ENCODE measurements at places on chromosomes 2 and 18. TPM values are rescaled to one million over a fixed set of nuclear protein-coding genes. Genes with fewer than 3 reads are reported as not detected.
A peak's percentile ranks its signal among the peaks of the same experiment; 100 is the strongest.

Gene AGXT
- not detected for total RNA-seq

GRCh38 chr2:40955042-40955441 lies 503.2 kb upstream of the SLC8A1 start:
- no peak for DNase-seq

Gene TMEM37
- total RNA-seq = not detected

DNA sequence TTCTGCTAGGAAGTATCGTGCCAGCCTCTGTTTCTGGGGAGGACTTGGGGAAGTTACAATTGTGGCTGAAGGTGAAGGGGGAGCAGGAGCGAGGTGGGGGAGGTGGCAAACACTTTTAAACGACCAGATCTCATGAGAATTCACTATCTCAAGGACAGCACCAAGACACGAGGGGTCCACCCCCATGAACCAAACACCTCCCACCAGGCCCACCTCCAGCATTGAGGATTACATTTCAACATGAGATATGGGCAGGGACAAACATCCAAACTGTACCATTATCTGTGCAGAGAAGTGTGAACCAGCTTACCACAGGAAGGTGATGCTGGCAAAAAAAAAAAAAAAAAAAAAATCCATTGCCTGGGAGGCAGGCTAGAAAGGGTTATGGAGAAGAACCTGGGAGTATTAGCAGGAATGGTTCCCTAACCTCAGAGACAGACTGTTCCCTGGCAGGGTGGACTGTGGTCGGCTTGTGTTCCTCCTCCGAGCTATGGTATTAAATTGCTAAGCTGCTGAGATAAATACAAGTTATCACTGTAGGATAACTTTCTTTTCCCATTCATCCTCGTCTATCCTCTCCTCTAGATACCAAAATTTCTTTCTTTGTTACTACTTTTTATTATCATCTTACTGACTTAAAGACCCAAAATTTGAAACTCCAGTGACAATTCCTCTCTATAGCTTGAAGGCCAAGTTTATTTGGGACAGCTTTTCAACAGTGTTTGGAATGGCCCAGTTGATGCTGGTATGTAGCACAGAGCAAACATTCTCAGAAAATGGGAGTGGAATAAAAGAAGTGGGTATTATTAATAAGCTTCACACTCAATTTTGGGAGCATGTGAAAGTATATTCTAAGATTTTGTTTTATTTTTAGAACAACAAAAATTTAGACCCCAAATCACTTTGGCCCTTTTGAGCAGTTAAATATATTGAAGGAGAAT lies 73.7 kb upstream of the MAP3K20 start:
- DNase-seq = no peak

Gene TXNDC2
- total RNA-seq = not detected

GRCh38 chr2:219554350-219554749 lies 10.5 kb downstream of the TMEM198 start:
- no peak for DNase-seq

Gene RESP18
- not detected for total RNA-seq

DNA sequence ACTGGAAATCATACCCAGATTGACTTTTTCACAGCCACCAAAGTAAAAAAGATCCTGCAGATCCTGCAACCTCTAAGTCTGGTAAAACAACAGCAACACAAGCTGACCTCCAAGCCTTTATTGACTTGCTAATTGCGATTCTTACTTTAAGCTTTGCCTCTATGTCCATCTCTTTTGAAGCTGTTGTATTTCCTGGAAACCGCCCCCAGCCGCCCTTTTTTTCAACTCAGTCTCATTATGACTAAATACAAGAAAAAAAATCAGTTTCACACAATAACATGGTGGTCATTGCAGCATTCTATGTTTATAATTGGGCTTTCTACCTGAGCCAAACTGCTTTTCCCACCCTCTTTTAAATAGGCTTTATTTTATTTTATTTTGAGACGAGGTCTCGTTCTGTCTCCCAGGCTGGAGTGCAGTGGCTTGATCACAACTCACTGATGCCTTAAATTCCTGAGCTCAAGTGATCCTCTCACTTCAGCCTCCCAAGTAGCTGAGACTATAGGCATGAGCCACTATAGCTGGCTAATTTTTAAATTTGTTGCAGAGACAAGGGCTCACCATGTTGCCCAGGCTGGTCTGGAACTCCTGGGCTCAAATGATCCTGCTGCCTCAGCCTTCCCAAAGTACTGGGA lies 76.2 kb downstream of the MOGAT1 start:
- no peak for DNase-seq

Gene BMP10
- not detected for total RNA-seq

Gene TWSG1
- 136 TPM for total RNA-seq

- no peak for DNase-seq
Observed at GRCh38 chr2:233183869-233184418, 67.5 kb upstream of the ATG16L1 start.

- peak; percentile 35 for DNase-seq
Observed at GRCh38 chr2:233025706-233026105, 6.8 kb upstream of the NEU2 start.

Gene FAM117B
- total RNA-seq = 0.51 TPM

Gene SRBD1
- total RNA-seq = 19.2 TPM

Gene MC4R
- total RNA-seq = 0.32 TPM

- peak; percentile 57 for DNase-seq
Observed at GRCh38 chr18:22347606-22348511, 69.9 kb downstream of the CTAGE1 start.

Measured in GM23248 (cell line).